CD4-positive, alpha-beta T cell treated with Interleukin-4 for 1 hour (primary cell): ENCODE measurements at places on chromosomes 6 and 20.

- peak; percentile 30 for DNase-seq
These were observed 20.6 kb upstream of the ARHGAP18 start for GRCh38 chr6:129730477-129731165.

- no peak for DNase-seq
These were observed 165.6 kb downstream of the TRIM27 start for GRCh38 chr6:28758046-28758817.

GRCh38 chr20:11143481-11143880, 469.7 kb upstream of the JAG1 start:
- DNase-seq = no peak

DNA sequence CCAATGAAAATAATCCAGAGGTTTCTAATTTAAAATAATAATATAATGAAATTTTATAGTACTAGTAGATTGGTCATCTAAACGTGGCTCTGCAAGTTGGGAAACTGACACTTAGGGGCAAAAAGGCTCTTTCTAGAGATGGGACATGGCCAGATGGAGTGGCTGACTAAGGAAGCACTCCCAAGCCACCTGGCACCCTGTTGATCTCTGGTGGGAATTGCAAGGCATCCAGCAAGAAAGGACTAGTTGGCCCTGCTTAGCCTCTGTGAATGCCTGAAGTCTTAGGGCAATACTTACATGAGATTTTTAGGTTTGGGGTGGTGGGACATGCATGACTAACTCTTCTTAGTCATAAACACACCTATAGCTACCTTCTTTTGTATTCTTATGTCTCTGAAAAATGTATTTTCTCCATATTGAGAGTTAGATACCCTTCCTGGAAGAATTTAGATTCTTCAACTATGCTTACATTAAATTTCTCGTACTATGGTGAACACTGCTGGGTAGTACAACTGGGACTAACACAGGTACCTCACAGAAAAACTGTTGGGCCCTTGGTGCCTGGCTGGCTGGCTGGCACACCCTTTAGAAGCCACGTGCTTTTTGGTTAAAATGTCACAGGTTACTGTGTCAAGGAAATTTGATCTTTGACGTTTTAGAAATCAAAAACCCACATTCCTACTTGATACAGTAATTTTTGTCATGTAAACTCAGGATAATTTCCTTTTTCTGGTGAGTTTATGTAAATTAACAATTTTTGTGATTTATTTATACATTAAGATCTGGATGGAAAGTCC, 25.0 kb upstream of the SH3BGRL2 start:
- DNase-seq = no peak

- DNase-seq = no peak
These were observed 912.8 kb upstream of the MAN1A1 start for GRCh38 chr6:120262354-120262753.

DNA sequence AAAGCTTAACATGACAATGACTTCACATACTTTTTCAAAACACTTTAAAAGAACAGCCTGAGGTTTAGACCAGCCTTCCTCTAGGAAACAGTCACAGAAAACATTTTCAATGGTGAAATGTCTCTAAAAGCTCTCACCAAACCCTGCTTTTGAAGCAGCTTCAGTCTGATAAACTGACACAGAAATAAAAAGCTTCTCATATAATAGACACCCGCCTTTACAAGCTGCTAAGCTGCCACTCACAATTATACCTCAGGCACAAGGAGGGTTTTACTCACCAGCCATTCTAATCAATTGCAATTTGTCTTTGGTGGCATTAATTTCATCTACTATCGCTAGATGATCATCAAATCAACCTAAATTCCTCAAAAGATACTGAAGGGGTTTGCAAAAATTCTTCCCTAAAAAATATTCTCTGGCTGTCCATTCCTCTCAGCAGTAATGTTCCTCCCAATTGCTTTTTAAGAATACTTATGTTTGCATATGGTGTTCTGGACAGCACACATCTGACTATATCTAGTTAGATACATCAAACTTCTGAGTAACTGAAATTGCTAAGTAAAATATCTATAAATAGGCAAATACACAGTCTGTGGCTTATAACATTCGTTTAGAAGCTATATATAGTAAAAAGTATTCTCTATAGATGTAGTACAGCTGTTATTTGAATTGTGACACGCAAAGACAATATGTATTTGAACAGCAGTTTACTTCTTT, 29.4 kb downstream of the KIF13A start:
- no peak for DNase-seq

DNA sequence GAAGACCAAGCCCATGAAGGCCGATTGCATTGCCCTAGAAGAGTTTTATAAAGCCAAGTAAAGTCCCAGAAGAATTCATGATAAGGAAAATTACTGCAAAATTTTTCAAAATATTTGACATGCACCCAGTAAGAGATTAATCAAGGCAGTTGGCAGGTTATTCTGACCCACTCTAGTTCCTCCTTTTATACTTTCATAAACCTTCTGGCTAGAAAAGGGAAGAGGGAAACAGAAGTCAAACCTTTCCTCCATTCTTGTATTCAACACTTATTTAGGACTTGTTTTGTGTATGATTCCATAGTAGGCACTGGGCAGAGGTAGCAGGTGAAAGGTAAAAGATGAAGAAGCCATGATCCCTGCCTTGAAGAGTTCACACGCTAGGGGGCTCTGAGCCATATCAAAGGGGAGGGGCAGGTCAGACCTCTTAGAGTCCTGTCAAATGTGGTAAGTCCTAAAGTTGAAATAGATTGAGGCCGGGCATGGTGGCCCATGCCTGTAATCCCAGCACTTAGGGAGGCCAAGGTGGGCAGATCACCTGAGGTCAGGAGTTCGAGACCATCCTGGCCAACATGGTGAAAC, 85.4 kb downstream of the NDUFAF5 start:
- DNase-seq = no peak

- no peak for DNase-seq
These were observed 18.4 kb upstream of the MCUR1 start for GRCh38 chr6:13832778-13833177.

GRCh38 chr6:116012471-116012949, 48.2 kb downstream of the FRK start:
- no peak for DNase-seq

DNA sequence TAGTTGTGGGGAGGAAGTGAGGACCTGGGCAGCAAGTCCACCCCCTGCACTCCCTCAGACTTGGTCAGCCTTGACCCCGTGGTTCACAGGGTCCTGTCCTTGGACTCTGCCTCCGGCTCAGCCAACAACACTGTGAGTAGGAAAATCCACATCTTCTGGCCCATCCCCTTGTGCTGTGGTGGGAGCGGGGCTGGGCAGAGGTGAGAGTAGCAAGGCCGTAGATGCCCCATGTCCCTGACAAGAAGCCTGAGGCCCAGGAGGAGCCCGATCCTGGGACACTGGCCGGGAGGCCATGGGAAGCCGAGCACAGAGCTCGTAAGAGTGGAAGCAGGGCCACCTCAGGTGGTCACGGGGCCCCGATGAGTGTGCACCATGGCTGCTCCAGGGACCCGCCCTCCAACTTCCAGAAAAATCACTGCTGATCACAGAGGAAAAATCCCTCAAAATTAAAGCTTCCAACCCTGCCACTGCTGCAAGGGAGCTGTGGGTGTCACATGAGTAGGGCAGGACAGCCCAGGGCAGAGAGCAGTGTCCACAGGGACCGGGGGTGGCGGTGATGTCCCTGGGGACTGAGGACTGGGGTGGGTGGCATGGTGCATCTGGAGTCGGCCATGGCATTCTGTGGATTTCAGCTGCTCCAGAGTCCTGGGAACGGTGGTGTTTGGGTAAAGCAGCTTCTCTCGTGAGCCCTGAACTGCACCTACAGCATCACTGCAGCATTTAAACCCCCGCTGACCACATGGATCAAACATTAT, 189.4 kb downstream of the DLL1 start:
- DNase-seq = no peak

GRCh38 chr6:139448051-139448649, 73.7 kb upstream of the CITED2 start:
- DNase-seq = no peak

DNA sequence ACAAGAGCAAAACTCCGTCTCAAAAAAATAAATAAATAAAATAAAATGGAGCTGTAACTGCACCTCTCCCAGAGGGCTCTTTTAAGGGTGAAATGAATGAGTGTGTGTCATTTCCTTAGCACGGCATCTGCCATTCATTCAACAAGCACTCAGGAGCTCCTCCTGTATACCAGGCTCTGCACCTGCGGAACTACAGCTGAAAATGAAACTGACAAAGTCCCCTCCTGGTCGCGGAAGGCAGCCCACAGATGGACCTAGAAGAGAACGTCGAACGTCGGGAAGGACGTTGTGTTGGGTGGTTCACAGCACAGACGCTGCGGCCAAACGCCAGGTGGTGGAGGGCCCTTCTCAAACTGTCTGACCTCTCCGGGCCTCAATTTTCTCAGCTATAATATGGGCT, 256.4 kb downstream of the TFAP2C start:
- no peak for DNase-seq

DNA sequence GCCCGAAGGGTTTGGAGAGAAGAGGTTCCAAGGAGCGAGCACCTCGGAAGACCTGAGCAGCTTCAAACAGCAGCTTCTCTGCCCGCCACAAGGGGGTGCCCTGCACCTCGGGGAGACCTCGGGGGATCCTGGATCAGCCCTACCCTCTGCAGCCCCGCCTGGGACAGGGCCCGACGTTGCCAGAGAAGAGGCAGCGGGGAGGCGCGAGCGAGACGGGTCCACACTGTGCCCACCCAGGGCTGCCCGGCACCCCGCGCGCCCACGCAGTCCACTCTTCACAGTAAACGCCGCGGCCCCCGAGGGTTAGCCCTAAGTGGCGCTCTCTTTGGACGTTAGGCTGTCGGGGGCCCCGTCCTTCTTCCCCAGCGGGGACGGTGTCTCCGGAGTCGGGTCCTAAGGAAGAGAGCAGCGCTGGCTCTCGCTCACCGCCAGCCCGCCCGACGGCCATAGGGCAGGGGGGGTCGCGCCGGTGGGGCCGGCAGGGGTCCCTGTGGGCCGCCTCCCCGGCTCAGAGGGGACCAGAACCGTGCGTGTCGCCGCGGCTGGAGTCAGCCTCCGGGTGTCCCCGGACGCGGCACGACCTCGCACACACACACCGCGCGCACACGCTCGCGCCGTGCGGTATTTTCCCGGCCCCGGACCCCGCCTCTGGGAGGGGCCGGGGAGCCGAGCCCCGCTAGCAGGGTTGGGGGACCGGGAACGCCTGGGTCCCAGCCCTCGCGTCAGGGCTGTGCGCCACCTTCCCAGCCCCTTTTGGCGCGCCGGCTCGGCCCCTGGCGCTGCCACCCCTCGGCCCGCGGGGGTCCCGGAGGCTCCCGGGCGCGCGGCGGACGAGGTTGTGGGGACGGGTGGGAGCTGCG, 929 bp downstream of the CDH22 start:
- peak; percentile 75 for DNase-seq
